Upper lobe of left lung (tissue), 6 donors: ENCODE measurements at places on chromosomes 16 and 17. TPM values are rescaled to one million over a fixed set of nuclear protein-coding genes. Genes with fewer than 3 reads are reported as not detected.

KRT25 gene
- total RNA-seq = not detected

FBXW10B gene
- total RNA-seq = 3.1 TPM

ASGR1 gene
- 11.5 TPM for total RNA-seq

EFCAB5 gene
- total RNA-seq = 7.3 TPM

FA2H gene
- total RNA-seq = 2.4 TPM

NATD1 gene
- 15.4 TPM for total RNA-seq

AOC2 gene
- total RNA-seq = 3.4 TPM

EIF3C gene
- total RNA-seq = 664 TPM

GUCY2D gene
- total RNA-seq = not detected

CPHXL2 gene
- not detected for total RNA-seq

ST6GALNAC2 gene
- total RNA-seq = 24.4 TPM

PLEKHM1 gene
- total RNA-seq = 67.0 TPM

KDM6B gene
- 38.4 TPM for total RNA-seq

DNA sequence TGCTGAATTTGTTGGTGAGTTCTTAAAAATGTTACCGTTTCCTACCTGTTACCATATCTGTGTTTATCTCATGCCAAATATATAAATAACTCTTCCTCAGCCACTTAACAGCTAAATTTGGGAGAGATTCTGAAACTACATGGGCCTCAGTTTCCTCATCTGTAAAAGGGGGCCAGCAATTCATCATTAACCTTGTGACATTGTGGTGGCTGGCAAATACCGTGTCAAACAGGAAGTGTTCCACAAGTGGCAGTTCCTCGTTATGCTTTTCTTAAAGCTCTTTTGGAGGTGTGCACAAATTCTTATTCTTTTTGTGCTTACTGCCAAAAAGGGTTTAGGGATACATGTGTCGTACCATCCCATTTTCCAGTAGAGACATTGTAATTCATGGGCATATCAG lies 220.4 kb upstream of the CACNG5 start:
- H3K4me1 ChIP-seq = no peaks in the 10 kb centered on the region
- H3K27me3 ChIP-seq = no peaks in the 10 kb centered on the region
- no peak overlapping the region for H3K4me3 ChIP-seq
- no peaks in the 10 kb centered on the region for H3K36me3 ChIP-seq

DNA sequence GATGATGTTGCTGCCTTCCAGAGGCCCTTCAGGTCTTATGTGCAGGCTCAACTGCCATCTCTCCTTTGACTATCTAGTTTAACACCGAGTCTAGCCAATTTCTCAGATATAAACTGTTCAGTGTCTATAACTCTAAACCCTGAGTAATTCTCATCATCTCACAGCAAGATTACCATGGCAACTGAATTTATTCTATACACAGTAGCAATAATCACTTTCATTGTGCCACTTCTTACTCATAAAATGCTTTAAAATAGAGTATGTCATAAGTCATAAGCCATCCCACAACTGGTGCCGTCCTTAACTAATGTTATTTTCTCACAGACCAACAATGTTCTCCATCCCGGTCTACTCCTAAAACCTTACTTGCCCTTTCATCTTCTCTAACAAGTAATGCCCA lies 45.0 kb downstream of the SYNRG start:
- no peak overlapping the region for H3K4me3 ChIP-seq
- peaks cover 71% of the 10 kb centered on the region for H3K36me3 ChIP-seq
- H3K4me1 ChIP-seq = no peaks in the 10 kb centered on the region
- DNase-seq = no peak
- no peaks in the 10 kb centered on the region for H3K27me3 ChIP-seq
- no peak overlapping the region for H3K27ac ChIP-seq

DNA sequence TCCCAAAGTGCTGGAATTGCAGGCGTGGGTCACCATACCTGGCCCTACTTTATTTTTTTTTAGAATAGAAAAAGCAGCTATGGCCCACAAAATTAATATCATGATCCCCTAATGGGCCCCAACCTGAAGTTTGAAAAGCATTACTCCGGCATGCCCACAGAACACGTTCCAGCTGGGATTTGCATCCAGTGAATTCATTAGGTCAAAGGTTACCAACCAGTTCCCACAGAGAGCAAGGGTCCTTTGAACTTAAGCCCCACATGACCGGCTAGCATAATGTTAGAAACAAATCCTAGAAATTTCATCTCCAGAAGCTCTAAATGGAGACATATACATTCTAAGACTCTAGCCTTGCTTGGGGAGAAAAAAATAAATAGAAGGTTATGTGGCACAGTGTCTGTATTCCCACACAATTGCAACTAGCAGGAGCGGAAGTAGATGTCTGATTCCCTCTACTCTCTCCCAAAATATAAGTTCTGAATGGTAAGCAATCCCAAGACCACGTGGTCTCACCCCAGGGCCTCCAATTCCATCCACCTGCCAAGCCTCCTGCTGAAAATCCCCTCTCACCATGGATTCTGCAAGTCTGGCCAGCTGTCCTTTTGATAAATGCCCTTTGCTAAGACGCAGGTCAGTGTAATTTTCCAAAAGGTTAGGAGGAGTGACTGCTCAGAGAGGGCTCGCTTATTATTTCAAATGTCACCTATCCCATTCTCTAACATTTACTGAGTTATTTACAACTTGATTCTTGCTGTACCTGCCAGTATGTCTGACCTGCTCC lies 395.8 kb downstream of the NPIPA8 start:
- H3K27me3 ChIP-seq = no peaks in the 10 kb centered on the region
- no peaks in the 10 kb centered on the region for H3K36me3 ChIP-seq
- no peak for DNase-seq
- H3K4me3 ChIP-seq = no peak overlapping the region

DNA sequence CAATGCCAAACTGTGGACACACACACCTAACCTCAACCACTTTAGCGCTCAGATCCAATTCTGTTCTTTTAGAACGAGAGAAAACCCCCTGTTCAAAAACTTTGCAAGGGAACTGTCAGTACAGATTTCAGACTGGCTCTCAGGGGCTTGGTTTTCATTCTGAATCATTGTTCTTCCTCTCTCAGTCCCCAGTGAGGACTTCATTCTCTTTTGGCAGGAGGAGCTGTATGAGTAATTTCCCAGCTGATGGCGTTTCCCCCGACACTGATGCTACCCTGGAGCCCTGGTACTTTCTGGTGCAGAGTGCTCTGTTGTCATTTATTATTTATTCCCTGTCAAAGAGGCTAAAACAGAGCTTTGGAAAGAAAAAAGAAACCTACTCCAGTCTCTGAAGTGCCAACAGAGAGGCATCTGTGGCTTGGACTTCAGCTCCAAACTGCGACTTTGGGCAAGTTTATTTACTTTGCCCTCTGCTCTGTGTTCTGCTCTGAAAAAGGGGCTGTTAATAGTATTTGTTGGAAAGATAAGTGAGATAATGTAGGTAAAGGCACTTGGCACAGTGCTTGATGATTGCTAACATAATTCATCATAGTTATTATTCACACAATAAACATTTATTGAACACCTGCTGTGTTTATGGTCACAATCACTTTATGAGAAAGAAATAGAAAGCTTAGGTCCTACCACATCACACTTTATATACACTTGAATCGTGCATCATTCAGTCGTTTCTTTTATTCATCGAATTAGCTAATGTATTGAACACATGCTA lies 28.3 kb downstream of the ETV4 start:
- peaks cover 72% of the 10 kb centered on the region for H3K36me3 ChIP-seq
- no peak overlapping the region for H3K27ac ChIP-seq
- no peaks in the 10 kb centered on the region for H3K27me3 ChIP-seq
- H3K4me1 ChIP-seq = no peaks in the 10 kb centered on the region
- no peak overlapping the region for H3K4me3 ChIP-seq
- DNase-seq = no peak

- DNase-seq = peak; percentile 77
- H3K36me3 ChIP-seq = peaks cover 42% of the 10 kb centered on the region
- peak overlapping the region; percentile 25 for H3K27ac ChIP-seq
- no peaks in the 10 kb centered on the region for H3K27me3 ChIP-seq
- no peak overlapping the region for H3K4me3 ChIP-seq
- peaks cover 21% of the 10 kb centered on the region for H3K4me1 ChIP-seq
These were observed 18.5 kb downstream of the DEXI start for GRCh38 chr16:10923650-10924214.

GRCh38 chr16:81816793-81817210 lies 37.7 kb downstream of the PLCG2 start:
- H3K4me3 ChIP-seq = no peak overlapping the region
- DNase-seq = no peak
- H3K27ac ChIP-seq = no peak overlapping the region
- no peaks in the 10 kb centered on the region for H3K27me3 ChIP-seq

GRCh38 chr16:51114382-51114781 lies 36.7 kb downstream of the SALL1 start:
- H3K27me3 ChIP-seq = no peaks in the 10 kb centered on the region
- H3K36me3 ChIP-seq = no peaks in the 10 kb centered on the region
- DNase-seq = no peak

- no peak overlapping the region for H3K4me3 ChIP-seq
- H3K27me3 ChIP-seq = no peaks in the 10 kb centered on the region
- DNase-seq = peak; percentile 51
- no peak overlapping the region for H3K27ac ChIP-seq
These were observed 111.7 kb upstream of the CHMP6 start for GRCh38 chr17:80879723-80880647.

- H3K36me3 ChIP-seq = no peaks in the 10 kb centered on the region
- H3K4me1 ChIP-seq = no peaks in the 10 kb centered on the region
- no peaks in the 10 kb centered on the region for H3K27me3 ChIP-seq
These were observed at the start of gene LYZL6 for GRCh38 chr17:35943537-35943936. LYZL6 (minus strand) TSS chr17:35943713; CDS start chr17:35939356, 4,357 bp downstream.

DNA sequence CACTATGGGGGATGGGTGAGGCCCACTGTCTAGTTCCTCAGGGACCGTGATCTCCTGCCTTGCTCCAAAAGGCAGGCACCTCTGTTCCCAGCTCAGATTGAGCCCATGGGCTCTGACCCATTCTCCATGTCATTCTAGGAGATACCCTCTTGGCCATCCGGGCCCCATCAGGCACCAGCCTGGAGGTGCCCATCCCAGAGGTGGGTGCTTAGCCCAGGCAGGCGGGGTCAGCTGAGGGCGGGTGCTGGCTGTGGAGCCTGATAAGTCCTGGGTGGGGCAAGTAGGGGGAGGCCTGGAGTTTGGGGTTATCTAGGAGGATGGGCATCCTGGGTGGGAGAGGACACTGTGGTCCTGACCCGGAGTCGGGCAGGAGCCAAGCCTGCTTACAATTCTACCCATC lies 2.3 kb downstream of the E2F4 start:
- no peak for DNase-seq
- no peak overlapping the region for H3K27ac ChIP-seq
- H3K4me3 ChIP-seq = no peak overlapping the region
- H3K36me3 ChIP-seq = peaks cover 46% of the 10 kb centered on the region

GRCh38 chr17:73713136-73713535 lies 68.9 kb upstream of the SDK2 start:
- no peaks in the 10 kb centered on the region for H3K36me3 ChIP-seq
- no peaks in the 10 kb centered on the region for H3K27me3 ChIP-seq
- no peak for DNase-seq
- peaks cover 6% of the 10 kb centered on the region for H3K4me1 ChIP-seq
- H3K4me3 ChIP-seq = no peak overlapping the region

DNA sequence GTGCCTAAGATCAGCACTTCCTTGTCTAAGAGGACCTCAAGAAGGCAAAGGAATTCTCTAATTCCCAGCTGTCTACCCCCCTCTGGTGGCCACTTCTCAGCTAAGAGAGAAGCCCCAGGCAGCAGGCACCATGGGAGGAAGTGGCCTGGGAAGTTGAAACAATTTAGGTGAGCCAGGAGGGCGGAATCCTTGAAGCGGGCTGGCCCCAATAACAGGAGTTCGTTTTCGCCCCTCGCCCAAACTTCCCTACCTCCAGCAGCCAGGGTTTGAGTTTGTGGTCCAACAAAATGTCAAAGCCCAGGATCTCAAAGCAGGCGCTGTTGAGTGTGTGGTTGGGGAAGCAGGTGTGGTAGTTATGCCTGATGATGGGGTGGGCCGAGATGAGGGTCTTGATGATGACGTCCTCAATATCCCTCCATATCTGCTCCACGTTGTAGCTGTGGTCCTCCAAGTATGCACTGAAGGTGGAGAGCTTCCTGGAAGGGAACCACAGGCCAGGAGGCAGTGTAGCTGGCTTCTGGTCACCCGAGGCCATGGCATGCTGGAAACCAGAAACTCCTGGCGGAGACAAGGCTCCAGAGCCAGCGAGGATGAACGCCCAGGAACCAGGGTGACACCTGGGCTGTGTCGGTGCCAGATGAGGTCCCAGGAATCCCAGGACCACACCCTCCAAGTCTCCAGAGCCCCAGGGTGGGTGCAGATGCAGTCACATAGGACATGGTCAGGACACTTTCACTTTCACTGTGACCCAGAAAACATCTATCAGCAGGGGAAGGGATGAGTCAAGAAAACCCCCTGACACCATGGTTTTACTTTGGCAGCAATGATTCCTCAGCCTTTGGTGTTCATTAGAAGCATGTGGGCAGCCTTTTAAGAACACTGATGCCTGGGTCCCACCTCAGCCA lies 25.6 kb downstream of the TTLL6 start:
- no peak overlapping the region for H3K27ac ChIP-seq
- no peaks in the 10 kb centered on the region for H3K27me3 ChIP-seq
- H3K4me1 ChIP-seq = peaks cover 3% of the 10 kb centered on the region

DNA sequence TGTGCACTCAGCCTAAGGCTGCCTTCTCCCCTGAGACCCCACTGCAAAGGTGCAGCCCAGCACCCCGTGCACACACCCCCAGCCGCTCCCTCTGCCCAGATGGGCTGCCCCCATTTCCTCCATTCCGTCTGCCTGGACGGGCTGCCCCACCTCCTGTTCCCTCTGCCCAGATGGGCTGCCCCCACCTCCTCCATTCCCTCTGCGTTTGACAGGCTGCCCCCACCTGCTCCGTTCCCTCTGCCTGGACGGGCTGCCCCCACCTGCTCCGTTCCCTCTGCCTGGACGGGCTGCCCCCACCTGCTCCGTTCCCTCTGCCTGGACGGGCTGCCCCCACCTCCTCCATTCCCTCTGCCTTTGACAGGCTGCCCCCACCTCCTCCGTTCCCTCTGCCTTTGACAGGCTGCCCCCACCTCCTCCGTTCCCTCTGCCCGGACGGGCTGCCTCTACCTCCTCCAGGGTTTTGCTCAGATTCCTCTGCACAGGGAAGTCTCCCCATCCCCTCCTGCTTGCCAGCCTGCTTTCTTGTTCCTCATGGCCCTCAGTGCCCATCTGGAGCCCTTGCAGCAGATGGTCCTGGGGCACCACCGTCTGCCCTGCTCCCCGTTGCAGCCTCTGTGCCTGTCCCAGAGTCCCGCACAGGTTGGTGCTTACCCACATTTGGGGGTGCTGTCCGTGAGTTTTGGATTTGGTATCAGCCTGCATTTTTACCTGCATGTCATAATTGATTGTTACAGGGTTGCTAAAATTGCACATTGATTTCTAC lies 23.4 kb upstream of the IL17C start:
- no peaks in the 10 kb centered on the region for H3K27me3 ChIP-seq
- H3K4me1 ChIP-seq = no peaks in the 10 kb centered on the region
- H3K4me3 ChIP-seq = no peak overlapping the region

- no peak overlapping the region for H3K27ac ChIP-seq
- H3K4me1 ChIP-seq = no peaks in the 10 kb centered on the region
- H3K36me3 ChIP-seq = no peaks in the 10 kb centered on the region
- DNase-seq = no peak
These were observed 228.6 kb downstream of the ZFHX3 start for GRCh38 chr16:72819345-72819744.
